ENCODE measurements at places on chromosomes 7 and 10.

GRCh38 chr7:8189625-8190024 lies 72.3 kb downstream of the ICA1 start:
- no peak for DNase-seq

GRCh38 chr10:78259391-78259790 lies 225.7 kb downstream of the RPS24 start:
- DNase-seq = no peak

DNA sequence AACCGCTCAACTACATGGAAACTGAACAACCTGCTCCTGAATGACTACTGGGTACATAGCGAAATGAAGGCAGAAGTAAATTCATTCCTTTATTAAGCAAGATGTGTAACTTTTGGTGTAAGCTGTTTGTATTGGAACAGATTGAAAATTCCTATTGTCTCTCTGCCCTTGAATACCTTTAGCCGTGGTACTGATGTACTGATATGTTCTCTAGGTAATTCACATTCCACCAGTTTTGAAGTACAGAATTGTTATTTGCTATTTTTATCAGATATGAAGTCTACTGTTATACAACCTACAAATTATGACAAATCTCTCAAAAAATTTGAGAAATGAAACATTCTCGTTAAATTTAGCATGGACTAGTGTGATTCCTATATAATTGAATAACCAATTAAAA lies 17.7 kb downstream of the ZMYND11 start:
- no peak for DNase-seq

- no peak for DNase-seq
Measured at GRCh38 chr10:75793848-75794247, 362.4 kb downstream of the LRMDA start.

GRCh38 chr10:75569506-75569905 lies 138.1 kb downstream of the LRMDA start:
- no peak for DNase-seq

All from fibroblast of gingiva (primary cell).